Melanocyte of skin (primary cell): ENCODE measurements at places on chromosomes 4 and X. TPM values are rescaled to one million over a fixed set of nuclear protein-coding genes. Genes with fewer than 3 reads are reported as not detected.

Gene OTOP1
- 0.15 TPM in 1 of 2 replicates, not detected in the other for total RNA-seq

Gene TBC1D1
- 41.8 and 42.6 TPM in 2 replicates for total RNA-seq

Gene CHIC1
- total RNA-seq = 7.0 and 9.3 TPM in 2 replicates

Gene WDR17
- 4.9 and 7.3 TPM in 2 replicates for total RNA-seq

Gene SOD3
- 0.34 and 0.36 TPM in 2 replicates for total RNA-seq

Gene F8A2
- not detected in 2 replicates for total RNA-seq

Gene CENPVL1
- 0.15 TPM in 1 of 2 replicates, not detected in the other for total RNA-seq

Gene C4orf50
- not detected in 2 replicates for total RNA-seq

Gene VCX3B
- total RNA-seq = not detected in 2 replicates

Gene NSUN7
- total RNA-seq = under 0.01 and 0.73 TPM in 2 replicates

Gene TEX13B
- not detected in 2 replicates for total RNA-seq

Gene GPM6B
- 87.9 and 124 TPM in 2 replicates for total RNA-seq

Gene RIPPLY1
- total RNA-seq = not detected in 2 replicates

Gene OPHN1
- total RNA-seq = 23.3 and 41.3 TPM in 2 replicates
